ENCODE measurements at places on chromosomes 5 and 9.

DNA sequence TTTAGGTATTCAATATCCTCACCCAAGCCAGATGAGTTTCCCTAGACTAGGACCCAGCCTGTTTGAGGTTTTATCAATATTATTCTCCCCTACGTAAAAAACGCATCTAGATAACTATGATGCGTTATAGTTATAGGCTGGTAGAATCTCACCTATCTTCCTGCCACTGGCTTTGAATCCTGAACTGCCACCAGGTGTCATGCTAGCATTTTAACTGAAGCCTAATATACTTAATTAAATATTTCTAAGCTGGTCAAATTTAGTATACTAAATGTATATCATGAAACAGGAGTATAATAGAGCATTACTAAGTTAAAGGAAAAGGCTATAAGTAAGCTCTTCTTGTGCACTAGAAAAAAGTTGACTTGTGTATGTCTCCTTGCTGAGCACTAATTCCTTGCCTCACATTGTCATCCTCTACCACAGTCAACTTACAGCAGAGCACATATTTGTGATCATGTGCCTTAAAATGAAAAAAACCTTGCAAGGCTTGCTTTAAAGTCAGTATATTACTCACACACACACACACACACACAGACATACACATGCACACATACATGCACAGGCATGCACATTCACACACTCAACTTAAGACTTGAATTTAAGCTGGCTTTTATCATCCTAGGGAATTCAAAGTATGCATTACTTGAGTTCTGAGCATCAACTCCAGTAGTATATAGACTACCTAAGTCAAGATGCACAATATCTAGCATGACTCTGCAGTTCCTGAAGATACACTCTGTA, 303.4 kb downstream of the ADGRV1 start:
- DNase-seq: no peak

DNA sequence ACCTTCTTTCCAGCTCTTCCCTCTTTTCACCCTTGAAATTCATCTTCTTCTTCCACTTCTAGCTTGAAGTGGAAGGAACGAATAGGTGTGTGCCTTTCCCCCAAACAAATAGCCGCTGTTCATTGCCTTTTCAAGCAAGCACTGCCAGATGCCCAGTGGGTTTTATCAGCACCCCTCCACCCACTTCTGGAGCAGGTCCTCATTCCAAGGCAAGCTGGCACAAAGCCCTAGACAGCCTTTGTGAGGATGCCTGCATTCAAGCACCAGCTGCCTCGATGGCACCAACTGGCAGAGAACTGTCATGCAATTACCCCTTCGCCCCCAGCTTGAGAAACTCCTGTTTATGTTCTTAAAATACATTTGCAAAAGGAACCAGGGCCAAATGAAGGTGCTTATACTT, 36.5 kb downstream of the SERINC5 start:
- no peak for DNase-seq

GRCh38 chr5:90356622-90357021, 52.9 kb downstream of the CETN3 start:
- no peak for DNase-seq

DNA sequence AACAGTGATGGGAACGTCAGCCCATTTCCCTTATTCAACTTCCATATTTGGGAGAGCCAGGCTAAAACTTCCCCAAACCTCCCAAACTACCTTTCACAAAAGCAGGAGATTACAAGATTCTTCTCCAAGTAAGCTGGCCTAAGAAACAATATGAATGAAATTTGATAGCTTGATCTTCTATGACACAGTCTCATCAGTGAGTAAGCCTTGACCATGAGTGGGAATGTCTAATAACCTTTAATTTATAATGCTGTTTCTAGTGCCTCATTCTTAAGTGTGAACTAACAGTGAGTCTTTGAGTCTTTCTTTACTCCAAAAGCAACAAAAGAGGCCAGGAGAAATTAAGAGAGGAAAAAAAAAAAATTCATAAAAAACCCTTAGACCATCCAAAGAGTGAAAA, 1379.9 kb downstream of the EFNA5 start:
- DNase-seq: no peak

DNA sequence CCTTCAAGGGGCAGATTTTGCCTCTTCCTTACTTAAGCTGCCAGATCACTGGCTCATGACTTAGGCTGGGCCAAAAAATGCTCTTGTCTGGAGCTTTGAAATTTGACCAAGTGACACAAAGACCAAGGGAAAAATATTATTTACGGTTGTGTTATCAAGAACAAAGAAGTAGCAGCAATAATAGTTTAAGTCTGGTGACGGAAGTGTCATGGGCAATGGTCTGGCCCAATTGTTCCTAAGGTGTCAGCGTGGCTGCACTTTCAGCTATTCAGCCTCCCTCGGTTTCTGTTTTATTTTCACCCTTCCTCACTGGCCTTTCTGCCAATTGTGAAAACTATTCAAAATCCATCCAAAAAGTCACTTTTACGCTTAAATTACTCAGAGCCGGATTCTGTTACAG, 185.3 kb downstream of the CDH18 start:
- no peak for DNase-seq

All from effector memory CD8-positive, alpha-beta T cell (primary cell).